ENCODE measurements at places on chromosomes 13 and 19.

DNA sequence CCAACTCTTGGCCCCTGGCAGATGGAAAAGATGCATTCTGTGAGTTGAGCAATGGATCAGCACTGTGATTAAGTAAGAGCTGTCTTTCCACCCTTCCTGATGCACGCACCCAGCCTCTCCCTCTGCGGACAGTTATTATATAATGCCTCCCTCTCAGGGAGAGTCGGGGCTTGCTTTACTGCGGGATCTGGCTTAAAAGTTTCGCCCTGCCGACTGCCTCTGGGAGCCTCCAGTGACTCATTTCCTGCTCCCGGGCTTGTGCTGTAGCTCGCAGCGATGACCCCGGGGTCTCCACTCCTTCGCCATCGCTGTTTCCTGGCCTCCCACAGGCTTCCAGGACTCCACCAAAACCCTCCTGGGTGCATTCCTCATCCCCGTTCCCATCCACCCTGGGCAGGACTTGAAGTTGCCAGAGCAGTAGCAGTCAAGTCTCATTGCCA is 107.4 kb upstream of the SLC7A1 start:
- DNase-seq: no peak

- no peak for DNase-seq
Observed at GRCh38 chr13:30429721-30430694, 7.7 kb downstream of the UBE2L5 start.

GRCh38 chr19:32475141-32476031 is 69.8 kb downstream of the DPY19L3 start:
- DNase-seq: no peak

GRCh38 chr13:68173111-68173510 is 943.0 kb upstream of the PCDH9 start:
- no peak for DNase-seq

- DNase-seq: no peak
Observed at GRCh38 chr13:26202365-26202972, 19.6 kb downstream of the RNF6 start.

DNA sequence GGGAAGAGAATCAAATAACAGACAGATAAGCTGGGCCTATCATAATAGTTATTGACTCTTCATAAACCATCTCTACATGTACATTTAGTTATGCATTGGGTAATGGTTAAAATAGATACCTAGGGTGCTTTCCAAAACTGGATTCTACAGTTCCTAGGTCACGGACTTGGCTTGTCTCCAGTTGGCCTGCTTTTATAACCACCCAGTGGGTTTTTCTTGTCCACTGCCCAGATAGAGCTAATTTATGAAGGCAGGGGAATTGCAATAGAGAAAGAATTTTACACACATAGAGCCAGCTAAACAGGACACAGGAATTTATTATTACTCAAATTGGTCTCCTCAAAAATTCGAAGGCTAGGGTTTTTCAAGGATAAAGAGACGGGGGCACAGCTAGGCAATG is 97.3 kb downstream of the FAM216B start:
- DNase-seq: no peak

DNA sequence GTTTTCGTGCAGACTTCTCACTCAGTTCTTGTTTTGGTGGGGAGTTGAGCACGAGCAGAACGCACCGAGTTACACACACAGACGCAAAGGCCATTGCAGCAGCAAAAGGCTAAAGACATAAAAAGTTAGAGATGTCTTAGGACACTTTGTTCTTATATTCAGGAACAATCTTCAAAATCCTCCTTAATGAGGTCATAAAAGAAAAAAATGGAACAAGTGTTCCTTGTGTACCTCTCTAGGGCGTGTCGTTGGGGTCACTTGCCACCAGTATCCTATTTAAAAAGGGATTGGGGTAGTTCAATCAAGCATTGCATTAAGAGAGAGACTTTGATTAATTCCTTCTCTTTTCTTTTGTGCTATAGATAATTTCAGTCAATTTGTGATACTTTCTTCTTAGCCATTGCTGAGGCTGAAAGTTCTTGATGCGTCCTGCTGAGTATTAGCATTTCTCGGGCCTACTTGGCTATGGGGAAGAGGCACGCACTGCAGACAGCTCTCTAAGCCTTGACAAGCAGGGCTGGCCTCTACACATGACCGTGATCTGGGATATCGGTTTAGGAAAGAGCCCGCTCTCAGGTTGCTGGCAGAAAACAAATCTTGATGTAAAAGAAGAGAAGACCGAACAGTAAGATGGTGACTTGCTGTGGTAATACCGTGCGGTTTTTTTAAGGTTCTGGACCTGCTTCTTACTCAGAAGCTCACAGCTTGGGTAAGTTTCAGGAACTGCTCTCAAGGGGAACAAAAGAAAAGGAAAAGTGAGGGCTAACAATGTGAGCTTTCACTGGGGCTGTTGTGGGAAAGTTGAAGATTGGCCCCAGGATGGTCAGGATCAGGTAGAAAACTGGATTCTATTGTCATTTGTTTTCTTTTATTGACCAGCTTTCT is 223.6 kb downstream of the TM9SF2 start:
- DNase-seq: no peak

- no peak for DNase-seq
Observed at GRCh38 chr13:39232999-39233398, 194.7 kb downstream of the NHLRC3 start.

GRCh38 chr13:111533900-111534683 is 213.7 kb downstream of the TEX29 start:
- no peak for DNase-seq

DNA sequence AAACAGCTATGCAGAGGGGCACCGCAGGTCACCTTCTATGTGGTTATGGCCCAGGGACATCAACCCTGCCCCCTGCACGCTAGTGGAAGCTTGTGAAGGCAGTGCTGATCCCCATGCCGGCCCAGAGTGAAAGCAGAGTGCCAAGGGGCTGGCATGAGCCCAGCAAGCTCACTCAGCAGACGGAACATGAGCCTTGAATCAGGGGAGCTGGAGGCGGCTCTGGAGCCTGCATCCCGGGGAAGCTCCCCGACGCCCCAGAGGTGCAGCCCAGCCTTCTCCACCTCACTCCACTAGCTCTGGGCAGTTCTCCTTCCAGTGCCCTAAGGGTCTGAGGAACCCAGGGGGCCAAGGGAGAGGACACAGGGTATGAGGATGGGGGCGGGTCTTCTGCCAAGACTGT is 19.0 kb upstream of the ISYNA1 start:
- DNase-seq: no peak

DNA sequence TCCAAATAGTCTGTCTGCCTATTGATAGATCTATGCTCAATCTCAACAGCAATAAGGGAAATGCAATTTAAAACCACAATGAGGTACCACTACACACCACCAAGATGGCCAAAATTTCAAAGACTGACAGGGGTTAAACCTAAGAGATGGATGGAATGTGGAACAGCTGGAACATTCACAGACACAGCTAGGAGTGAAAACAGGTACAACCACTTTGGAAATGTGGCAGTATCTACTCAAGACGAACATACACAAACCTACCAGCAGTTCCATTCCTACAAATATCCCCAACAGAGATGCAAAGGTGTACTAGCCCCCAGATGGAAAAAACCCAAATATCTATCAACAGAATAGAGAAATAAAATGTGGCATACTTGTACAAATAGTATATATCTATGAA is 86.4 kb downstream of the TSC22D1 start:
- DNase-seq: no peak

DNA sequence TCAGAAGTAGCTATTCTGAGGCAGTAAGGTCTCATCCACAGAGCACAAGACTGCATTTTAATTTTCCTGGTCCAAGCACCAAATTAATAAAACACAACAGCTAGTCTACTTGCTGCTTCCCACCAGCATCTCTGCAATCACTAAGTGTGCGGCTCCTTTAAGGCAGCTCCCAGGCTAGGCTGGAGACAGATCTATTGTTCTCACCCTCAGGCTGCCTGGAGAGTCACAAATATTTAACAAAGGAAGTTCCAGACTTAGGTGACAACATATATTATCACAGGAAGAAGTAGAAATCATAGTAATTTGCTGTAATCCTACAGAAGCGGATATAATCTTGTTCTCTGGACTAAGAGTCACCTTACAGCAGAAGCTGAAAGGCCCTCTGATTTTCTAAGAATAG is 2.2 kb upstream of the EID2 start:
- DNase-seq: no peak

DNA sequence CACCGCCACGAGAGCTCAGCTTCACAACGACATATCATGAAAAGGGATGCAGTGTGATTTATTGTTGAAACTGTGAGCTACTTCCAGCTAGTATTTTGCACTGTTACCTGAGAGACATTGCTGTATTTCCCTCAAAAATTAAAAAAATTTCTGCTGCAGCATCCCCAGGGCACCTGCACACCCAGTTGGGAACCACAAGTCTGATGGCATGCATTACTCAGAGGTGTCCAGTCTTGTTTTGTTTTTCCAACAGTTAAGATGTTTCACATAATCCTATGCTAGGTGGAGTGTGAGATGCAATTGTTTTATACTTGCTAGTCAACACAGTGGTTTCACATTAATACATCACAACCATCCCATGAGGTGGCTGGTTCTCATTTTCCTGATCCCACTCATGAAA is 285.2 kb downstream of the SHISA2 start:
- DNase-seq: no peak

All from T follicular helper cell (primary cell).